ENCODE measurements at places on chromosomes 2 and 18.

DNA sequence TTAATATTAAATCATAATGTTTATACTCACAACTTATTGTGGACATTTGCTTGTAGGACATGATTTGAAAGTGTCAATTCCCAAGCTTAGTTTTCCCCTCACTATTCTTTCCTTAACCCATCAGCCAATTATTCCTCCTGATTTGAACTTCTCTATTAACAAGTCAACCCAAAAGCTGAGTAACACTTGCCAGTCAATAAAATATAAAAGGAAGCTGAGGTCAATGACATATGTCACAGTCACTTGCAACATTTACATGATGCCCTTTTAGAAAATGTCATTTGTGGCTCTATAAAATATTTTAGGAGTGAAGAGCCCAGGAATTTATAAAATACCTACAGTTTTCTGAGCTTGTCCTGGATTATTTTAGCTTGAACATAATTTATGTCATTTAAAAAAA, 7.2 kb downstream of the CCDC68 start:
- no peak for DNase-seq

- no peak for DNase-seq
Measured at GRCh38 chr18:63316612-63317555, 2.7 kb downstream of the BCL2 start.

- DNase-seq, result no peak
Measured at GRCh38 chr2:140061240-140061639, 1281.0 kb upstream of the NXPH2 start.

DNA sequence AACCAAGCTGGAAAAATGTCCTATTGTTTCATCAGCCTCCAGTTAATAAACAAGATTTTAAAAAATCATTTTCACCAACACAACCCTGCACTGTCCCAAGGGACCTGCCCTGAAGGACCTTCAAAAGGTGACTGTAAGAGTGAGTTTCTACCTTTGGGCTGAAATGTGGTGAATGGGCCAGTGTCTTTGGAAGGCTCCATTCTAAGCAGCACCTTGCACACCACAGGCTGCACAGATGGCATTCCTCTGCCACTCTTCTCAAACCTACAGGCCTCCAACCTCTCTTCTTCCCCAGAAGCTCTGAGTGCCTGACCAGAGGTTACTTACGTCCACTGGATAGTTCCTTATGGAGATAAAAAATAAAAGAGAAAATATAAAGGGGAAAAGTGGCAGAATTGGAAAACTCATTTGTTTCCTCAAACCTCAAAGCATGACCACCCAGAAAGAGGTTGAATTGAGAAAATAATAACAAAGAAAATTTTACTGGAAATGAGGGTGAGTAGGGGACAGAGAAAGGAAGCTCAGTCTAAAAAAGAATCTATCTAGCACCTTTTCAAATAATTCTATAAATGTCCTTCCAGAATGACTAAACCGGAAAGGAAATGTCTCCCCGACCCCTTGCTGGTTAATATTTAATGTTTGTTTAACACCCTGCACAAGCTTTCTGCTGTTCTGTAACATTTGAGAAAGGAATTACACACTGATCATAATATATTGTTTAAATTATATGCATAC, 175.7 kb downstream of the METTL4 start:
- DNase-seq, result no peak

GRCh38 chr18:36448384-36449290, 151.1 kb downstream of the FHOD3 start:
- DNase-seq, result no peak
